CD4-positive, alpha-beta T cell treated with Interleukin-12 subunit alpha and Interleukin-12 subunit beta, for 1 hour (primary cell): ENCODE measurements at places on chromosomes 16 and 17.

- no peak for DNase-seq
Observed at GRCh38 chr16:30139583-30140481, 16.8 kb upstream of the MAPK3 start.

DNA sequence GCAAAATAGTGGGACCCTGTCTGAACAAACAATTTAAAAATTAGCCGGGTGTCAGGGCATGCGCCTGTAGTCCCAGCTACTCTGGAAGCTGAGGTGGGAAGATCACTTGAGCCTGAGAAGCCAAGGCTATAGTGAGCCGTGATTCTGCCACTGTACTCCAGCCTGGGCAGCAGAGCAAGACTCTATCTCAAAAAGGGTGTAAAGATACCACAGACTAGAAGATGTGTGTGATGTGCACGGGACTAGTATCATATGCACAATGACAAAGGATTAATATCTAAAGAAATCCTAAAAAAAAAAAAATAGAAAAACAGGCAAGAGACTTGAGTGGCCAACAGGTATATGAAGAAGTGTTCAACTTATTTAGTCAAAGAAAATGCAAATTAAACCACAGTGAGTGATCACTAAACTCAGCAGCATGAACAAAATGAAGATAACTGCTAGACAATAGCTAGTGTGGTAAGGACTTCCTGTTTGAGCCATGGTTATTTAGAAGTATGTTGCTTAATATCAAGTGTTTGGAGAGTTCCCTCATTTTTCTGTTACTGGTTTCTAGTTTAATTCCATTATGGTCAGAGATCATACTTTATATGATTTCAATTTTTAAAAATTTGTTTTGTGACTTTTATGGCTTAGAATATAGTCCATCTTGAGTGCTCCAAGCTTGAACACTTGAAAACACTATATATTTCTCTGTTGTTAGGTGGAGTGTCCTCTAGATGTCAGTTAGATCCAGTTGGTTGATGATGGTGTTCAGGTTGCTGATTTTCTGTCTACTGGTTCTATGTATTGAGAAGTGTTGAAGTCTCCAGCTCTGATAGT is 14.7 kb upstream of the SLX4 start:
- peak; percentile 29 for DNase-seq

GRCh38 chr17:33197342-33197741 is 95.8 kb downstream of the ASIC2 start:
- DNase-seq: no peak

GRCh38 chr17:1228781-1229348 is 41.4 kb upstream of the BHLHA9 start:
- no peak for DNase-seq

GRCh38 chr17:49995055-49995738 is at the start of gene DLX3:
Gene DLX3 (minus strand): TSS chr17:49995224. CDS start chr17:49994998, 226 bp downstream.
- DNase-seq: no peak

DNA sequence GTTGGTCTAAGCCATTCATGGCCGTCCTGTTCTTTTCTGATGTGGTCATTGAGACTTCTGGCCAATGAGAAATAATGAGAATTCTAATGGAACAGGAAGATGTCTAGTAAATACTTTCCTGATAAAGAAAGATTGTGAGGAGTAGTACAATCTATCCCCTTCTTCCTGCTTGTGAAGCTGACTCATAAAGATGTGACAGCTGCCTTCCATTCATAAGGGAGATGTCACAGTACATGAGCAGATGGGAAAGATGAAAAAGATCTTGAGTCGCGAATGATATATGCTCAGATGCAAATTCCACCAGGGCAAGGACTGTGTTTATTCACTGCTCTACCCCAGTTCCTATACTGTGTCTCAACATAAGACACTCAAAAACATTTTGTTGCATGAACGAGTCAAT is 111.7 kb upstream of the FOXF1 start:
- no peak for DNase-seq

- no peak for DNase-seq
Observed at GRCh38 chr16:70478169-70478568, 23.8 kb downstream of the FCSK start.
